ENCODE measurements at places on chromosomes 6 and 20. TPM values are rescaled to one million over a fixed set of nuclear protein-coding genes. Genes with fewer than 3 reads are reported as not detected.

DNA sequence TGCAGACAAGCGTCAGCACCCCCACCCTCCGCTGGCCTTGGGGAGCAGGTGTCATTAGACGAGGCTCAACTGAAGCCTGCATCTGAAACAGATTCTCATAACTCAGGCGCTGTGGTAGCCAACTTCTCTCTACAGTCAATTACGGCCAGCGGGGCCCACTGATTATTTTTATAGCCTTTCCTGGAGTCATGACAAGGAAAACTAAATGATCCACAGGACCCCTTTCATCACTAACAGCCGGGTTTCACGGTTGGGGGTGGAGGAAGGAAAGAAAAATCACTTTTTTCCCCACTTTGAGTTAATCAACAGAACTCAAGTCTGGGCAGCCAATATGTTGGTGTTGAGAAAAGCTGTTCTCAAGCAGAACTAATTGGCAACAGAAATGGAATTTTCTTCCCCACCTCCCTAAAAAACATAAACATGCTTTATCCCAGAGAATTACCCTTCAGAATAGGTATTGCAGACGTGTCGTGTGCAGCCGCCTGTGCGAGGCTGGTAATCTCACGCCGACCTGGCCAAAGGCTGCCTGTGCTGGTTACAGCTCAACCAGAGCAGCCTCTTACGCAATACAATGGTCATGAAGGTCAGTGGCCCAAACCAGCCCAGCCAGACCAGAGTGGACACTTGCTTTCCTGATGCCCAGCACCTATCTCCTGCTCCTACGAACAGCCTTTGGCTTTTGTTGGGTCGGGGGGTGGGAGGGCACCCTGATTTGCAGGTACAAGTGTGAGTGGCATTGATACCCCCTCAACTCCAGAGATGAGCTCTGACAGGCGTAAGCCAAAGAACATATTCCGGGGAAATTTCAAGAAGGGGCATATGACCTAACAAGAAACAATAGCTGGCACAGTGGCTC is 11.0 kb downstream of the RIPOR3 start:
- H3K27me3 ChIP-seq: peaks cover 23% of the 10 kb centered on the region
- H3K4me3 ChIP-seq: no peak overlapping the region
- no peak for DNase-seq
- H3K36me3 ChIP-seq: no peaks in the 10 kb centered on the region

The RIPPLY2 gene
- not detected for total RNA-seq

The IBTK gene
- total RNA-seq: 28.0 TPM

The WFDC13 gene
- not detected for total RNA-seq

The FRMD1 gene
- 0.34 TPM for total RNA-seq

GRCh38 chr6:149897015-149897697 is 757 bp downstream of the RAET1E start:
- H3K36me3 ChIP-seq: no peaks in the 10 kb centered on the region
- H3K4me1 ChIP-seq: peaks cover 39% of the 10 kb centered on the region

The HRH3 gene
- total RNA-seq: not detected

The PRICKLE4 gene
- total RNA-seq: 2.3 TPM
